ENCODE measurements at places on chromosomes 12 and 14. TPM values are rescaled to one million over a fixed set of nuclear protein-coding genes. Genes with fewer than 3 reads are reported as not detected.

DNA sequence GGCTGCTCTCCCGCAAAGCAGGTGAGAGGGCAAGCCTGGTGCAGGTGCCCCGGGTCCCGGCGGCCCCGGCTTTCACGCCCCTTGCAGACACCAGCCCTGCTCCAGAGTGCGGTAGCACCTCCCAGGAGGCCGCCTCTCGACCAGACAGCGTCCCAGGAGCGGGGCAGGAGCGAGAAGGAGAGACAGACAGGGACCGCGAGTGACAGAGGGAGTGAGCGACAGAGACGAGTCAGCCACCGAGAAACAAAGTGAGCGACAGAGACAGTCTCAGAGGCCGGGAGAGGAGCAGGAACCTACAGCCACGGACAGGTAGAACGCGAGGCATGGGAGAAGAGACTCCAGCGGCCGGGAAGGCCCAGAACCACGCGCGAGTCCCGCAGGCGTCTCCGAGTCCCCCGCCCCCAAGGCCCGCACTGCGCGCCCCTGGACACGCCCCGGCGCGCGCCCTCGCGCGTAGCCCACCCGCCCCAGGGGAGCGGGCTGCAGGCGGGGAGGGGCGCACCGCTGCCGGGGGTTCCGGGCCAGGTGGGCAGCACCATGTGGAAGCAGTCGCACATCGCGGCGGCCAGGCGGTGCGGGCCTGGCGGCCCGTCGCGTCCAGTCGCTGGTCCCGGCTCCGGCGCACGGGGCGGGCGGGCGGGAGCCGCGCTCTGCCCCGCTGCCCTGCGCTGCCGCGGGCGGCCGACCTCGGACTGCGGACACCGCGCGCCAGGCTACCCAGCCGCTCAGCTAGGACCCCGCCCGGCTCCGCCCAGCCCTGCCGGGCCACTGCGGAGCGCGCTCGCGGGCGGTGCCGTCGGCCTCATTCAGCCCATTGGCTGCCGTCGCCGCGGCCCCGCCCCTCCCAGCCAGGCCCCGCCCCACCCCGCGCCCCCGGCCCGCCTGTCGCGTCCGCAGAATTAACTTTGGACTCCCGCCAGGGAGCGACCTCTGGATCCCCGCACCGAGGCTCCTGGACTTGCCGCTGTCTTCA is at the start of gene AHNAK2:
Gene AHNAK2, minus strand, starts transcription at position 694 of the 973 bp plus-strand sequence. Its CDS starts 137 bp downstream, at position 557.
- DNase-seq: peak; percentile 78

DNA sequence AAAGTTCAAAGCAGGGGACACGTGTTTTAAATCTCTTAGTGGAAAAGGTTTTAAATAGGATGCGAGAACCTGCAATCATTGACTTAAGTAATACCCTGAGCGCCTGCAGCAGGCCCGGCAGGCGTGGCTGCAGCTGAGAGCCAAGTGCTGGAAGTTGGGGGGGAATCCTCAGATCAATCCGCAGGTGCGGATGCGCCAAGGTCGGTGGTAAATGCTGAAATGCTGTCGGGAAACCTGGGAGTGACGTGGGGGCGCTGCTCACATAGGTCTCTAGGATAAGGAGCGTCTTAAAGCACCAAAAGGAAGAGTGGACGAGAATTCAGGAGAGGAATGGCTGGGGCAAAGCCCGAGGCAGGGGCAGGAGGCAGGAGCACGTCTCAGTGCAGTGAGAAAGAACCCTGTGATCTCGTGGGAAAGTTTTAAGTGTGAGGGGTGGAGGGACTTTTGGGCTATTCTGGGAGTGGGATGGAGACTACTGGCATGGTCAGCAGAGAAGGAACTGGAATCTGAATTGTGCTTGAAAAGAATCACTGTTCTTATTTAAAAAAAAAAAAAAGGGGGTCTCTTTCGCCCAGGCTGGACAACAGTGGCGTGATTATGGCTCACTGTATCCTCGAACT is 883 bp upstream of the CDCA4 start:
- no peak for DNase-seq

- peak; percentile 55 for DNase-seq
Observed at GRCh38 chr12:93819050-93819491, 141.9 kb downstream of the CRADD start.

GRCh38 chr12:94025068-94025467 is 123.3 kb upstream of the PLXNC1 start:
- DNase-seq: no peak

Gene TMBIM4
- 74.5 TPM for total RNA-seq
